ENCODE measurements at places on chromosomes 1 and 21.

DNA sequence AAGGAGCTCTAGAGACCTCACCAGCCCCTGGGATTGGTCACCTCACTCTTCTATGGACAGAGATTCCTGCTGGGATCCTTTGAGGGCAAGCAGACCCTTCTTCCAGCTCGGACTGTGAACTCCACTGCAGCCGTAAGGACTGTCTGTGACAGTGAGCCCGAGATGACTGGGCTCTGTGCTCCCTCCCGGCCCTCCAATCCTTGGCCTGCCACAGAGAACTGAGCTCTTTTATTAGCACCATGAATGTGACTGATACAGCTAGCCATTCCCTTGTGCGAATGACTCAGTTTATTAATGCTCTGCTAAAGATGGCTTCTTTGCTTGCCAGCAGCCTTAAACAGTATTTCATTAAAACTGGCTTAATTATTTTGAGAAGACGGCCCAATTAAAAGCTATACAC lies 194.6 kb upstream of the LMO4 start:
- no peak for DNase-seq

GRCh38 chr1:42745851-42746250 lies 5.8 kb upstream of the CLDN19 start:
- DNase-seq, result no peak

- no peak for DNase-seq
Measured at GRCh38 chr1:169271098-169271497, 96.5 kb downstream of the NME7 start.

DNA sequence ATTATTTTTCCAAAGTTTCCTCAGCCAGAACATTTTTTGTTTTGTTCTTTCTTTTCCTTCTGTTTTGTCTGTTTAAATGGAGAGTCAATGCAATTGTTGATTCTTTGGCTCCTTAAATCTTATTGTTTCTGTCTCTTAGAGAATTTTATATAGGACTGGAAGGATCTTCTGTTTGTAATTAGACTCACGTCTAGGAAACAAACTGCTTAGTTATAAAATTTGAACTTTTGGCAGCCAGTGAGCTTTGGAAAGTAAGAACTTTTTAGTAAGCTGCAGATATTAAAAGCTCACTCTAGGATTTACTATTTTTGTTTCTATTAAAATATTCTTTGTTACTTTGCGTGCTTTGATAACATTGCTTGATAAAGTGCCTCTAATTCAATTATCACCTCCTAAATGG lies 109.8 kb upstream of the HNRNPU start:
- no peak for DNase-seq

GRCh38 chr1:116273042-116273783 lies 99.8 kb upstream of the ATP1A1 start:
- DNase-seq, result no peak

- no peak for DNase-seq
Measured at GRCh38 chr1:172344444-172344843, 76.0 kb upstream of the C1orf105 start.

DNA sequence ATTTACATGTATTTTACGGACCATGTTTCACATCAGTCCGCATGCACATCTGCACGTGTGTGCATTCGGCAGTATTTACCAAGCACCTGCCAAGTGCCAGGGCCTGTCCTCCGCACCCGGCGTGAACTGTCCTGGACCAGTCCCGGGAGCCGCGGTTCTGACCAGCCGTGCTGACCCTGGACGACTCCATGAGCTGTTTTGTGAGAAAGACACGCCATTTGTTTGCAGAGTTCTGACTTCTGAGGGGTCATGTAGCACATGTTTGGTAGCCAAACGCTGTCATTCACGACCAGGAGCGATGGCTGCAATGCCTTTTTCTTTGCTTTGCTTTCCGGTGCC lies 3.3 kb upstream of the OLIG2 start:
- DNase-seq, result no peak

- no peak for DNase-seq
Measured at GRCh38 chr1:246907472-246907871, 24.3 kb downstream of the AHCTF1 start.

- DNase-seq, result no peak
Measured at GRCh38 chr1:121413821-121414220, 229.0 kb downstream of the SRGAP2C start.

DNA sequence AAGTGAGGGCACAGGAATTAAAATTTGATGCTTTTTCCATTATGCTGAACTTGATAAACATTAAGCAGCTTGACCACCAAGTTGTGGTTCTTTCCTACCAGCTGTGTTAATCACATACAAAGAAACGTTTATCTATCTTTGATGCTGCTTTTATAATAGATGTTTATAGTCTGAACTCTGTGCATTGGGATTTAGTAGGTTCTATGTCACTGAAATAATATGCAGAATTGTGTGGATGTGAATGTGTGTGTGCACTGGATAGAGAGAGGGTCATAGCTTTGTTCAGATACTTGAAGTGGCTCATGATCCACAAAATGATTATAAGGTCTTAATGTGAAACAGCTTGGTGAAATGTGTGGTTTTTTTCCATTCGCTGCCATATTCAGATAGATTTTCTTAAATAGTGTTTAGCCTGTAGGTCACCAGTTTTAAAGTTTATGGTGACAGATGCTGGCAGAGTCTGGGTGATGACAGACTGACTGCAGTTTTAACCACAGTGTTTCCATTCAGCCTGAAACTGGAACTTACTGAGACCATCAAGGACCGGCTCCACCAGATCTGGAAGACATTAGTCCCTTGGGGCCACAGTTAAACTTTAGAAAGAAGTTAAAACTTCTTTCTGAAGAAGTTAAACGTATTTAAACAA lies 10.2 kb downstream of the DDI2 start:
- DNase-seq, result no peak

GRCh38 chr21:46482225-46482845 lies 23.6 kb downstream of the DIP2A start:
- DNase-seq, result no peak

GRCh38 chr1:184633785-184634184 lies 120.9 kb downstream of the EDEM3 start:
- DNase-seq, result no peak

DNA sequence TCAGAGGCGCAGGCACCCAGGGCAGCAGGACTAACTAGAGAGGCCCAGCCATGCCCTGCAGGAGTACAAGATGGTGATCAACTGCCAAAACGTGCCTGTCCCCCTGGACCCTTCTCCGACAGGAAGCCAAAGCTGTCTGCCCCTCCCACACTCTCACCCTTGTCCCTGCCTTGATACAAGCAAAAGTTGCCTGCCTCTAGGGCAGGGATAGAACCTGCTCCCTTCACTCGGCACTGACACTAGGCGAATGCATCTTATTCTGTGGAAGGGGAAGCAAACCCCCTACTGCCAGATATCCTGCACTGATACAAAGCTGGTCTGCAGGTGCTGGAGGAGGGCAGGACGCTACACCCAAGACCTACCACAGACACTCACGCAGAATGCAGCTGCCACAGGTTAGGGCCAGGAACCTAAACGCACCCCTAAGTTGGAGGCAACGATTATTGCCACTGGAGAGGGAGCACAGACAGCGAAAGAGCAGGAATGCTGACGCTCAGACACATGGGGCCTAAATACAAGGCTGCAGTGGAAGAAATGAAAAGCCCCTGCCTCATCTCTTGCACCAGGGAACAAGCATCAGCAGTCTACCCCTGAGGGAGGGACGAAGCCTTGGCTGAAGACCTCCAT lies 3.7 kb downstream of the TARBP1 start:
- DNase-seq, result no peak

DNA sequence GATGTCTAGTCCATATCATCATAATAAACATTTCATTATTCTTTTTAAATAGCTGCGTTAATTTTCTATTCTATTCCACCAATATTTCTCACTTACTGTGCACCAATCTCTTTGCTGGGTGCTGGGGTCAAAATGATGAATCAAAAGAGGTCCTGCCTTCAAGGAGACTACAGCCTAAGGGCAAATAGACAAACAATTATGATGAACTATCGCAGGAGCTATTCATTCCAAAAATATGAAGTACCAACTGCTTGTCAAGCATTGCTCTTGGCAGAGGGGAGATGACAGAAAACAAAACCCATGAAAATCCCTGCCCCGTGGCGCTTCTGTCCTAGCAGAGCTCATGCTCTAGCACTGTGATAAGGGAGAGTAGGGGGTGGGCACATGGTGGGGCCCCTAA lies 28.8 kb upstream of the SLC26A9 start:
- DNase-seq, result no peak

- no peak for DNase-seq
Measured at GRCh38 chr1:39563669-39564068, 12.9 kb downstream of the PABPC4 start.

- DNase-seq, result no peak
Measured at GRCh38 chr1:24102961-24103360, 9.0 kb downstream of the MYOM3 start.

DNA sequence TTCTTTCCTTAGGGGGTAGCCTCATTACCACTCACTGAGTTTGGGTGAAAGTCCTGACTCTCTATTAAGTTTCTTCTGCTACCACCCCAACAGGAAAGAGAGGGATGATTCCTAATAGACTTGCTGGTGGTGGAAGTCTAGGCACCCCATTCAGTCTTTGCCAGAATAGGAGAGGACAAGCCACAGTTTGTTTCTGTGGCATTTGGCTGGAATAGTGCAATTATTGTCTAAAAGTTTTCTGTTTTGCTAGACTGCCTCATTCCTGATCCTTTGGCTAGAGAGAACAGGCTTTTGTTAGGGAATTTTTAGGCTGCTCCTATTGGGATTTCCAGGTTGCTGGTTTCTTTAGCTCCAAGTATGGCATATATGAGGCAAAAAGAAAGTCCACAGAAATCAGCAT lies 9.9 kb upstream of the HJV start:
- DNase-seq, result no peak

GRCh38 chr1:110210604-110211495 lies 736 bp downstream of the KCNC4 start:
- peak; percentile 33 for DNase-seq

DNA sequence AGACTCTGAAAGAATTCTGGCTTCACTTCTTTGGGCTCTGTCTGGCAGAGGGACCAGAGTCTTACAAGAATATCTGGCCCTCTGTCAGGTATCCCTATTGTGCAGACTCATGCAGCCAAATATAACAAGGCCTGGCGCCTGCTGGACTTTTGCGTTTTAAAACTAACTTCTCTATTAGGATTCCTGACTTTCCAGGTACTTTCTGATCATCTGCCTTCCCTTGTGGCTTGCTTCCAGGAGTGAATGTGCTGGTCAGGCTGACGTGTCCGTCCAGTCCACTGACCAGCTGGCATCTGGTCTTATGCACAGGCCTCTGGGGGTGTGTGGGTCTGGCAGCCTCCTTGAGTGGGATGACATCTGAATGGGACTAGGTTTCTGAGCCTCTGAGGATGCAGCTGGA lies 8.6 kb upstream of the RAB29 start:
- no peak for DNase-seq

GRCh38 chr1:187110351-187110750 lies 281.6 kb downstream of the PLA2G4A start:
- no peak for DNase-seq

DNA sequence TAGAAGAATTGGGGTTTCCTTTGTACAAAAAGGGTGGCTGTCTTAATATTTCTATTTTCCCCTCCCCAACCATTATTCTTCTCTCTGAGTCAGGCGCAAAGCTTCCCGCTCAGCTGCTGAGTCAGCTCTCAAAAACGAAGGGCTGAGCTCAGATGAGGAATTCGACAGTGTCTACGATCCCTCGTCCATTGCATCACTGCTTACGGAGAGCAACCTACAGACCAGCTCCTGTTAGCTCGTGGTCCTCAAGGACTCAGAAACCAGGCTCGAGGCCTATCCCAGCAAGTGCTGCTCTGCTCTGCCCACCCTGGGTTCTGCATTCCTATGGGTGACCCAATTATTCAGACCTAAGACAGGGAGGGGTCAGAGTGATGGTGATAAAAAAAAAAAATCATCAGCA lies 3.0 kb upstream of the TUFT1 start:
- DNase-seq, result no peak

- no peak for DNase-seq
Measured at GRCh38 chr1:168468822-168469221, 75.0 kb downstream of the XCL2 start.

DNA sequence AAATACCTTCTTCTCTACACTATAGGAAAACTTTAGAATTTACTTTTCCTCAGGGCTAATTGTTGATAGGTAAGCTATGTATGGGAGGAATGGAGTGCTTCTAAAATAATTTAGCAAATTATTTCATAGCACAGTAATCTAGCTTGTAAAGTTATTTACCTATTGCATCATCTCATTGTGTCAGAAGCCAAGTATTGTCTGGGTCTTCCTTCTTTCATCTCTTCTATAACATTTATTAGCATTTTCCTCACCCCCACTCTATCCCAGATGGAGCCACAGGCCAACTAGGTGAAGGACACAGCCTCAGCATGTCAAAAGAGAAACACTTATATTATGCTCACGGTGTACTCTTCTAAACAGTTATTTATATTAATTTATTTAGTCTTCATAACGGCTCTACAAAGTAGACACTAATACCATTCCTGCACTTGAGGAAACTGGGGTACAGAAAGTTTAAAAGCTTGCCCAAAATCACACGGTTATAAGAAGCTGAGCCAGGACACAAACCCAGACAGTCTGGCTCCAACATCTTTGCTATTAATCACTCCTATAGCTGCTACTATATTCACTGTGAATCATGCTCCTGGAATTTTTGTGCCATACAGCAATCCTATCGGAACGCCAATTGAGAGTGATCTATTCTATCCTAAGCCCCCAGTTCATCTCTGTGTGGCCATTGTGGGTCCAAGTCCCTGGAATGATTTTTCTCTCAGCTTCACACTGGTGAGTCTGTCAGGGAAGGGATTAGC lies 43.1 kb downstream of the OR10J5 start:
- no peak for DNase-seq

- DNase-seq, result no peak
Measured at GRCh38 chr1:14113841-14114567, 414.0 kb downstream of the PRDM2 start.

- peak; percentile 14 for DNase-seq
Measured at GRCh38 chr1:229258031-229258756, 12.7 kb upstream of the RAB4A start.

DNA sequence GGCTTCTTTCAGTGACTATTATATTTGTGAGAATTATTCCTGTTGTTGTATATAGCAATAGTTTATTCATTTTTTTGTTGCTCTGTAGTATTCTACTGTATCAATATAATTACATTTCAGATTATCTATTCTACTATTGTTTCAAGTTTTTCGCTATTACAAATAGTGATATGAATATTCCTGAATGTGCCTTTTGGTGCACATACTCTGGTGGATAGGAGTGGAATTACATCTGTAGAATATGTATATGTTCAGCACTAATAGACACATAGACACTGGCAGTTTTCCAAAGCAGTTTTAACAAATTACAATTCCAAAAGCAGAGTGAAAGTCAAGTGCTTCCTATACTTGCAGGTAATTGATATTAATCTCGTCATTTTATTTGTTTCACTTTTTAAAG lies 696.2 kb upstream of the PRMT6 start:
- no peak for DNase-seq

GRCh38 chr1:7048395-7048794 lies 263.1 kb downstream of the CAMTA1 start:
- DNase-seq, result no peak

Measured in stimulated activated CD8-positive, alpha-beta memory T cell treated with anti-CD3 and anti-CD28 coated beads, Interleukin-12 subunit alpha, Interleukin-12 subunit beta, amount 100 ng/mL, for 4 hours (primary cell).